ENCODE measurements at places on chromosomes 16 and 17.

GRCh38 chr16:87834668-87835473, 34.4 kb downstream of the SLC7A5 start:
- no peak for DNase-seq

DNA sequence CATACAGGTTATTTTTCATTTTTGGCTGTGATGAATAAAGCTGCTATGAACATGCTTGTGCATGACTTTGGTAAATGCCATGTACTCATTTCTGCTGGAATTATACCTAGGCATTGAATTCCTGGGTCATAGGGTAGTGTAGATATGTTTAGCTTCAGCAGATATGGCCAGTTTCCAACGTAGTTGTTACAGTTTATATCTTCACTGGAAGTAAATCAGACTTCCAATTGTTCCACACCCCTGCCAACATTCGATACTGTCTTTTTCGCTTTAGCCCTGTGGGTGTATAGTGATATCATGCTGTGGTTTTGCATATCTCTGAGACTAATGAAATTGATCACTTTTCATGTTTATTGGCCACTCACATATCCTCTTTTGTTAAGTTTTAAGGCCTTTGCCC, 50.4 kb downstream of the ARHGAP27 start:
- no peak for DNase-seq

GRCh38 chr16:67104845-67105244, 4.9 kb upstream of the PHAF1 start:
- no peak for DNase-seq

DNA sequence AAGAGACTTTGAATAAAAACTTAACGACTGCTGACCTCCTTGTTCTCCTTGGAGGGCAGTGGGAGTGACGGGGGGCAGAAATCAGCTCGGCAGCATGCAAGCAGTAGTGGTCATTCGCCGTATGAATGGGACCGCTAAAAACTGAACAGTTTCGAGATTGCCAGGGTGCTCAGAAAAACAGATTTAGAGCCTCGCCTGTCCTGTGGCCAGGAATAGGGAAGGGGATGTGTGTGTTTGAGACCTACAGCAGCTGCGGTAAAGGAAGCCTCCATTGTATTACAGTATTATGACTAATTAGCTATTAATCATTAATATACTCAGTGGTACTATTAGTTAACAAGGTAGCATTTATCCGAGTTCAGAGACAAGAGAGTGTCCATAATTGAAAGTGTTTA, 670 bp upstream of the ZNF652 start:
- peak; percentile 84 for DNase-seq

GRCh38 chr16:53071748-53072301, 17.0 kb downstream of the CHD9 start:
- DNase-seq = no peak

DNA sequence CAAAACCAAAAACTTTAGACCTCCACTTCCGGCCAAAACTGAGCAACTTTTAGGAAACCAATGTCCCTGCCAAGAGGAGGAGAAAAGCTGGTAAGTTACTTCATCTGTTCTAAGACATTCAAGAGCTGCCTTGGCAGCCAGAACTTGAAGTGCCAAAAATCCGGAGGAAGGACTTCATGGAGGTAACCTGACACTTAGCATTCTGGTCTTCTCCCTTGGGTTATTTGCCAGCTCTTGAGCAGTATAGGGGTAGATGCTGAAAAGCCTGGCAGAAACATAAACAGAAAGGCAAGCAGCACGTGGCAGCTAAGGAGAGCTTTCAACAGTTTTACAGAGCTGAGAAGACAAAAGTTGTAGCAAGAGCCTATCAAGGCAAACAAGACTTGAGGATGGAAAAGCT, 53.2 kb downstream of the CDYL2 start:
- DNase-seq = no peak

DNA sequence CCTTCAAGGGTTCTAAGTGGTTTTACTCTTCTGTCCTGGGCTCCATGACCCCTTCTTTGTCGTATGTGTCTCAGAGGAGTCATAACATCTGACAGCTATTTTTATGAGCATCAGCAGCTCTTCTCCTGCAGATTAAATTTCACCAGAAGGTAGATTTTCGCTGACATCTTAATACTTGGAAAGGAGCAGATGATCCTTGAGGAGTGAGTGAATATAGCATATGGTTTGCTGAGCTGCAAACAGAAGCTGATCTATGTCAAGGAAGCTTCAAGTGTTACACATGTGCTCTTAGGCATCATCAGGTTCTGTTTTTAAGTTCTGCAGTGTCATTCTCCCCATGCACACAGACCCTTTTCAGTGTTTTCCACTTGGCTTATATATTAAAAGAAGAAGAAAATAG, 49.2 kb upstream of the MYH2 start:
- no peak for DNase-seq

DNA sequence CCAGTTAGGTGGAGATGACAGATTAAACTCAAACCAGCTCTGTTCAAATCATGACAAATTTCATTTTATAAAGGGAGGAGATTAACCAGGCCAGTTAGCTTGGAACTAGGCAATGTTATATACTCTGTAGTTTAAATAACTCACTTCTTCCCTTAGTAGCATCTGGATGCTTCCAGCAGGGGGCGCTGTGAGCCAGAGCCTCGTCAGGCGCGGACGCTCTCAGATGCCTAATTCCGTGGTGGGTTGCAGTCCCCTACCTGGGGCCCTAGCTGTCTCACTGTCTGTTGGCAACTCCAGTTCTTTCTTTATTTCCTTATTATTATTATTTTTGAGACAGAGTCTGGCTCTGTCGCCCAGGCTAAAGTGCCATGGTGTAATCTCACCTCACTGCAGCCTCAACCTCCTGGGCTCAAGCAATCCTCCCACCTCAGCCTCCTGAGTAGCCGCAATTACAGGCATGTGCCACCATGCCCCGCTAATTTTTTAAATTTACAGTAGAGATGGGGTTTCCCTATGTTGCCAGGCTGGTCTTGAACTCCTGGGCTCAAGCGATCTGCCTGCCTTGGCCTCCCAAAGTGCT, 17.3 kb upstream of the WFDC1 start:
- peak; percentile 63 for DNase-seq

DNA sequence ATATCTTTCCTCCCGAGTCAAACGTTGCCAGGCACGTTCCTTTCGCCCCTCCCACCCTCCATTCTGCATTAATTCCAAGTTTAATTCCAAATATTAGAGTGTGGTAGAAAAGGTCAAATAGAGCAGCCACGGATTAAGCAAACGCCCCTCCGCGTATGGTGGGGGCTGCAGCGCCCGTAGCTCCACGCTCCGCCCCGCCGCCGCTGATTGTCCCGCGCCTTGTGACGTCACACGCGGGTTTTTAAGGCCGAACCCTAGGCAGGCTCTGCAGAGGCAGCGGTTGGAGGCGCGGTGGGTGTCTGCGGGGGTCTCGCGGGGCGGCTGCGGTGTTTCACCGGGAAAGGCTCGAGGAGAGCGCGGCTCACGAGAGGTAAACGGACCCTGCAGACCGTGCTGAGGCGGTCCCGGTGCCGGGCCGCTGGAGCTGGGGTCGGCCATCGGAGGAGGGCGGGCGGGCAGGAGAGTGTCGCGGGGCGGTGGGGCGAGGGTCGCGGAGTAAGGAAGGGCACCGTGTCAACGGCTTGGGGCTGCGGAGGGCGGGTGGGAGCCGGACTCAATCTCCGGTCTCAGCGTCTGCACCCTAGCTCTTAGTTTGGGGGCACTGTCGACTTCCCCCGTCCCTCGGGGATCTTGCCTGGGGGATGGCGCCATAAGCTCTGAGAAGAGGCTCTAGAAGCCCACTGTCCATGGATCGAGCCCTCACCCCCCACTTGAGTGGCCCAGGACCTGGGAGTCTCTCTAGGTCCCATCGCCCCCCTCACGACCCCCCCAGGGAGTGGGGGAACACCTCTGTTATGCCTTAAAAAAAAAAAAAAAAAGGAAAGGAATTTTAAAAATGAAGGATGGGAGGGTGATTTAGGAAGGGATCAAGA, at the start of gene ARL4D:
Gene ARL4D (plus strand): TSS at position 270 of the 872 bp plus-strand sequence. CDS start 740 bp downstream, outside the sequence.
- DNase-seq = no peak

GRCh38 chr17:9890124-9890523, 14.9 kb downstream of the RCVRN start:
- no peak for DNase-seq

DNA sequence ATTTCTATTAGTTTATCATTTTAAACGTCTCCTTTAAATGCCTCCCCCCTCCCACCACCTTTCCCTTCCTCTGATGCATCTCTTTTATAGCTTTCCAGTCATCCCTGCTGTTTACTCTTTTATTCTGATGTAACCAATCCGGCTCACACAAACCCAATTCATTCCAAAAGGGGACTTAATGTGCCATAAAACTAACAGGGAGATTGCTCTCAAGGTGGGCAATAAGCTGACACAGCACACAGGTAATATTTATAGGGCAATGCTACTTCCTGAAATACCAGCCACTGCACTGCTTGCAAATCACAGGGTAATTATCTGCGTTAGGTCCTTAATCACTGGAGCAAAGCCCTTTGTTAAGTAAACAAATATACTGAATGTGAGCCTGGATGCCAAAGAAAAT, 23.3 kb upstream of the CA10 start:
- peak; percentile 96 for DNase-seq

DNA sequence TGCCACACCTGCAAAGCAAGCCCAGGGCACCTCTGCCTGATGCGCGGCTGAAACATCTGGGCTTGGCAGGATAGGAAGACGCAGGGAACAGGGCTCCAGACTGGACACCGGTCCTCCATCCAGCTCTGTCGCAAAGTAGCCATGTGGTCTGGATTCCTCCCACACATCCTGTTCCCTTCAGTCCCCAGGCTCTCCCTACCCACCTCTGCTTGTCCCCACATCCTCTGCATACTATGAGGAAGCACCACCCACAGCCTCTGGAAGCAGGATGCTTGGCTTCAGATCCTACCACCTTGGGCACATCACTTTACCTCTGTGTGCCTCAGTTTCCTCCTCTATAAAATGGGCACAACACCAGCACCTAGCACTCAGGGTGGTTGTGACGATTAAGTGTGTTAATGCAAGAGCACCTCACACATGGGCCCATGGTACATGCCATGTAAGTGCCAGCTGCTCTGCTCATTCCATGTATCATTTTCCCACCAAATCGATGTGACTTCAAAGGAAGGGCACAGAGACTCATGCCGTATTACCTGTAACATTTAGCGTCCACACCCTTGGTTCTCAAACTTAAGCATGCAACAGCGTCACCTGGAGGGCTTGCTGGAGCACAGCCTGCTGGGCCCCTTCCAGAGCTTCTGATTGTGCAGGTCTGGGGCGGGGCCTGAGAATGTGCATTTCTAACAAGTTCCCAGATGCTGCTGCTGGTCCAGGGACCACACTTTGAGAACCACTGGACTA, 138.6 kb upstream of the SDK2 start:
- peak; percentile 28 for DNase-seq

GRCh38 chr17:57092171-57092570, 7.1 kb downstream of the AKAP1 start:
- no peak for DNase-seq

- peak; percentile 35 for DNase-seq
Measured at GRCh38 chr16:2963723-2964474, at the start of gene KREMEN2. KREMEN2 (plus strand) TSS chr16:2964275; CDS start chr16:2964521, 246 bp downstream.

- DNase-seq = no peak
Measured at GRCh38 chr17:57395721-57396321, 139.5 kb downstream of the MSI2 start.

DNA sequence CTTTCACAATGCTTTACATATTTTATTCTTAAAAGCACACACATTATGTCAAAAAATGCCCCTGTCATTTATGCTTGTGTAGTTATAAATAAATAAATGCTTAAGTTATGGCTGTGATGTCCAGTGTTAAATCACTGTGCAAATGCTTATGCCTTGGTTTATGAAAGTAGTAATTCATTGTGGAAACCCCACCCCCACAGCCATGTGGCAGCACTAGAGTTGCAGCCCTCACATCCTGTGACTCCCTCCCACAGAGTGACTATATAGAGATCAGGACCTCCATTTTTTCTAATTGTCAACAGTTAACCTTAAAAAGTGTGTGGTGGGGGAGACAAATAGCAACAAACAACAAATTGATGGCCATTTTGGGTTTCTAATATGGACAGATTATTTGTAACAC, 2.4 kb downstream of the SKAP1 start:
- no peak for DNase-seq

- peak; percentile 9 for DNase-seq
Measured at GRCh38 chr16:82895843-82896242, 269.1 kb downstream of the CDH13 start.

DNA sequence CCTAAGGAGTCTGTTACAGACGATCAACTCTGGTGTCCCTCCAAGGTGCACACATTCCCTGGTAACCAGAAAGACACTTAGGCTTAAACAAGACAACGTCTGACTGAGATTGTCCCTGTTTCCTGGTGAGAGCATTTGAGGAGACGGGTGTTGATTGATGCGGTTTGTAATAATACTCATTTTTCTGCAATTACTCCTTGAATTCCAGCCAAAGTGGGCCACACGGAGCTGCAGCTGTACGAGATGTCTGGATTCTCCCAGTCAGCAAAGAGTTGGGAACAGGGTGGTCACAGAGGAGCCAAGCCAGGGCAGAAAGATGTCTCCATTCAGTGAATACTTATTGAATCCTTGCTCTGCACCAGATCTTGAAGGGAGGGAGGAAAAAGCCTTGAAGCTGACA, 30.9 kb upstream of the CES5A start:
- DNase-seq = no peak

DNA sequence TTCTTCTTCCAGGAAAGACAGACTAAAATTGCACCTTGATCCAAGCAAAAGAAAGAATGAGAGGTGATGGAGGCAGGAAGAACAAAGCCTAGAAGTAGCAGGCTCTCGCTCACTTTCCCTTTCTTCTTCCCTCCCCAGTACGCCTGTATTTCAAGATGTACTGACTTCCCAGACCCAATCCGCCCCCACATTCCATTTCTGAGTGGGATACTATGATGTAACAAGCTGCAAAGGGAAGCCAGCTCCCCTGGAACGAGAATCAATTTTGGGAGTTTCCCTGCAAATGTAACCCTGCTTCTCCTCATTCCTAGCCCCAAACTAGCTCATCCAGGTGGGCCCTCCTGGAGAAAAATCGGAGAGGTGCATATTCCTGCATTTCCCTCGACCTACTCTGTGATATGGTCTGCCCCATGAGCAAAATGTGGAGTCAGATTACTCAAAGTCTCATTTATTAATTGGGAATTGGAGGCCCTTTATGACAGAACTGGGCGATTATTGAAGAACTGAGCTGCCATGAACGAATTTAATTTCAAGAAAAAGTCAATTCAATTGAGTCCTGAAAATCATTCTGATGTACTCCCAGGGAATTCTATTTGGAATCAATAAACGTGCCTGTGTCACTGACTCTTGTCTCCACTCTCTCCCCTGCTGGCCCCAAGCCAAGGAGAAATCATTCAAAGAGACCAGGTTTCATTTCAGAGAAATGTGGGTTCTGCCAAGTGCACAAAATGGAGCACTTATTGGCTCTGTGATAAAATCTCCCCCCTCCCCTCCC, 398.9 kb downstream of the SHISA9 start:
- DNase-seq = no peak

GRCh38 chr17:13462673-13463124, 139.0 kb downstream of the HS3ST3A1 start:
- DNase-seq = no peak

GRCh38 chr16:66751053-66751302, 431 bp downstream of the DYNC1LI2 start:
- DNase-seq = no peak

DNA sequence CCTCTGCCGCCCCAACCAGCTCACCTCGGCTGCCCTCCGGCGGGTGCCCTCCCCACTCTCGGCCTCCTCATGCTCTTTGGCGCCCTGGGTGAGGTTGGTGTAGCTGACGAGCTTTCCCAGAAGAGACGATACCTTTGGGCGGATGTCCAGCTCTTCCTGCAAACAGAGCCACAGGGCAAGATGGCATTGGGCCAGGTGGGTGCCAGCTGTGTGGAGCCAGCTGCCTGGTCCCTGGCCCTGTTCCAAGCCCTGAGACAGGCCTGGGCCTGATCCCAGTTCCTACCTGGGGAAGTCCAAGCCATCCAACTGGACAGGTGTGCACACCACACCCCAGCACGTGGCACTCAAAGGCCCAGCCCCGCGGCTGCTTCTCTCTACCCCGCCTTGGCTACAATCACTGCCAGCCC, 6.9 kb downstream of the SLC12A4 start:
- peak; percentile 93 for DNase-seq

Data from NCI-H510A treated with DMSO at 0.1 percent for 48 hours (cell line).